ENCODE measurements at places on chromosomes 13 and 19.

- no peak for DNase-seq
These were observed 560.6 kb downstream of the TBC1D4 start for GRCh38 chr13:74921326-74921725.

DNA sequence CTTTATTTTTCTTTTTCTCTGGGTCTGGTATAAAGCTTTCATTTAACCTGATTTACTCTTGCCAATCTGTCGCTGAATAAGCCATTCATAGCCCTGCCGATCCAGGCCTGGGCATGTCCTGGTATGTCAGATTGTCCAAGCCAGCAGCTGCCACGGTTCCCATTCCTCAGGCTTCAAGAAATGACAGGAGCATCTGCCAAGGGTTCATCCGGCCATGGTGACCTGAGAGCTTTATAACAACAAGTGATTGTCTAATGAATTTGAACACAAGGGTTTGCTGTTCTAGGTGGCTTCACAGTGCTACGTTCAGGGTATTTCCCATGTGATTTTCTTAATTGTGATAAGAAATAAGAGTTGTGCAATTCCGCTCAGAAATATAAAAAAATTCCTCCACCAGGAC, 20.0 kb downstream of the PNMA8A start:
- DNase-seq = no peak

DNA sequence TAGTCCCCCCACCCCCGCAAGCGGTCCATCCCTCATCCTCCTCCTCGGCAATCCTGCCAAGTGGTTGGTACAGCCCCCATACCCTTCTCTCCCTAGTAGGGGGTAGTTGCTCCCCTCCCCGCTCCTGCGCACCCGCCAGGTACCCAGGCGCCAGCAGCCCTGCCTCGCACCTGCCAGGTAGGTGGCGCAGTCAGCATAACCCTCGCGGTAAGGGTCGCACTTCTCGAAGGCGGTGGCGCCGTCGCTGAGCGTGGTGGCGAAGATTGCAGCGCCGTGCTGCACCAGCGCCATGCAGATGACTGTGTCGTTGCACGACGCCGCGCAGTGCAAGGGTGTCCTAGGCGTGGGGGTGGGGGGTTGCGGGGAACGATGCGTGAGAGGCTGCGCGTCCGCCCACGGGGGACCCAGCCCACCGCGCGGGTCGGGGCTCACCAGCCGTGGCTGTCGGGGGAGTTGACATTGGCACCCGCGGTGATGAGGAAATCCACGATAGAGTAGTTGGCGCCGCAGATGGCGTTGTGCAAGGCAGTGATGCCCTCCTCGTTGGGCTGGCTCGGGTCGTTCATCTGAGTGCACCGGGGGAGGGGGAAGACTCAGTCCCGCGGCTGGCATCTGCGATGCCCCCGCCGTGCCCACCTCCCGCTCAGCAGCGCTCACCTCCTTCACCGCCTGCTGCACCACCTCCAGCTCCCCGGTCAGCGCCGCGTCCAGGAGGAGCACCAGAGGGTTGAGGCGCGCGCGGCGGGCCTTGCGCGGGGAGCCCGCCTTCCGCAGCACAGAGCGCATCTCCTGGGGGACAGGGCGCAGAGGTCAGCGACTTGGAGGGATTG, 15.2 kb upstream of the ERCC2 start:
- no peak for DNase-seq

GRCh38 chr13:48645845-48646244, 7.9 kb upstream of the CYSLTR2 start:
- no peak for DNase-seq

DNA sequence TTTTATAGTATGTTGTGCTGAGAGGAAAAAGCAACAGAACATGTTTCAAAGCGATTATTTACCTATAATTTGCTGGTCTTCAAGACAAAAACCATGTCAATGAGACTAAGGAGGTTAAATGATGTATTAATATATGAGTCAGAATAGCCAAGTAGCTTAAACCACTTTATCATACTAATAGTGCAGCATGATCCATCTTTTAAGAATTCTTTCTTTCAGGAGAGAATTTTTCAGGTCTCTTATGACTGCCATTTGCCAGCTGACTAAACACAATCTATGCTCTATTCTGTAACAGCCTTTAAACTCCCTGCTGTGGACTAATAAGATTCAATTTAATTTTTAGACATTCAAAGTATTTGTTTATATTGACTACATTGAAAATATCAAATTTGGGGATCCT, 93.7 kb downstream of the TRPC4 start:
- DNase-seq = no peak

DNA sequence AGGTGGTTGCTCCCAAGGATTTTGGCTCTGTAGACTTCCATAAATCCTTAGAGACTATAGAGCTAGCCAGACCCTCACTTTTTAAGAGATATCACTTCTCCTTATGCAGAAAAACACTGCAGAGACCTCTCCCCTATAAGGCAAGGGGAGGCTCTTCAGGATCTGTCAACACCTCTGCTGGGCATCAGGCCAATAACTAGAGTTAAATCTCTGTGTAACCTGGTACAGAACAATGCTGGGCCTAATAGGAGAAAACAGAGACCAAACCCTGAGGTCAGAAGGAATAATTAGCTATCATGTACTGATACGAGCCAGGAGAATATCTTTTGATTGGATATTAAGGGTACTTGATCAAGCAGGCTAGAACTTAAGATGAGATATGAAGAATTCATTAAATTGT, 358.5 kb downstream of the TBC1D4 start:
- DNase-seq = no peak

GRCh38 chr19:33248104-33248503, 22.5 kb upstream of the SLC7A10 start:
- no peak for DNase-seq

DNA sequence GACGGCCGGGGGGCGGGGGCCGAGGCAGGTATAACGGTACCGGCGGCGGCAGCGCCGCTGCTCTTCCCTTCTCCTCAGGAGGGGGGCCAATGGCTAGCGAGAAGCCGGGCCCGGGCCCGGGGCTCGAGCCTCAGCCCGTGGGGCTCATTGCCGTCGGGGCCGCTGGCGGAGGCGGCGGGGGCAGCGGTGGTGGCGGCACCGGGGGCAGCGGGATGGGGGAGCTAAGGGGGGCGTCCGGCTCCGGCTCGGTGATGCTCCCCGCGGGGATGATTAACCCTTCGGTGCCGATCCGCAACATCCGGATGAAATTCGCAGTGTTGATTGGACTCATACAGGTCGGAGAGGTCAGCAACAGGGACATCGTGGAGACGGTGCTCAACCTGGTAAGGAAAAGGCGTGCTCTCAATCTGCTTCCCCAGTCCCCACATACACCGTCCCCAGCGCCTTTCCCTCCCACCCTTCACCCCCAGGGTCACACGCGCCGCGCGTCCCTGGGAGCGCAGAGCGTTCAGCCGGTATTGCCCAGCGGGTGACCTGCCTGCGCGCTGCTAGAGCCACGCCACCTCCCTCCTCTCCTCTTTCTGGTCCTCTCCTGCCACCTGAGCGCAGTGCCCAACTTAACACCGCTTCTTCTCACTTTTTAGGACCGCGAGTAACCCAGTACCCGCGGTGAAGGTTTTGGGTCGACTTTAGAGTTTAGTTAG, 814 bp downstream of the NBEA start:
- DNase-seq = peak; percentile 10

DNA sequence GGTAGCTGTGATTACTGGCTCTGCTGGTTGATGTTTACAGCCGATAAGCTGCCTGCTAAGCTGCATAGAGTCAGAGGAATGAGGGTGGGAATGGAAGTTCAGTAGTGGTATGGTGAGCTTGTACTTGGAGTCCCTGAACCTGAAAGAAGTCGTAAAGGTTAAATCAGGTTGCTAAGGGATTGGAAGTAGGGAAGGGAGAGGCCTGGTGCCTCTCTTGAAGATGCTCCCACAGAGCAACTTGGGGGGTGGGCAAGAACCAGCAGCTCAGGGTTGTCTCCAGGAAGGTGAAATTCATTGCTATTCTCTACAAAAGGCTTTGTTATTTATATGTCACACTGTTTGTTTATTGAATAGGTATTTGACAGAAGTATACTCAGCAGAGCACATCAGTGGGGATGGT, 73.8 kb upstream of the OLFM4 start:
- no peak for DNase-seq

DNA sequence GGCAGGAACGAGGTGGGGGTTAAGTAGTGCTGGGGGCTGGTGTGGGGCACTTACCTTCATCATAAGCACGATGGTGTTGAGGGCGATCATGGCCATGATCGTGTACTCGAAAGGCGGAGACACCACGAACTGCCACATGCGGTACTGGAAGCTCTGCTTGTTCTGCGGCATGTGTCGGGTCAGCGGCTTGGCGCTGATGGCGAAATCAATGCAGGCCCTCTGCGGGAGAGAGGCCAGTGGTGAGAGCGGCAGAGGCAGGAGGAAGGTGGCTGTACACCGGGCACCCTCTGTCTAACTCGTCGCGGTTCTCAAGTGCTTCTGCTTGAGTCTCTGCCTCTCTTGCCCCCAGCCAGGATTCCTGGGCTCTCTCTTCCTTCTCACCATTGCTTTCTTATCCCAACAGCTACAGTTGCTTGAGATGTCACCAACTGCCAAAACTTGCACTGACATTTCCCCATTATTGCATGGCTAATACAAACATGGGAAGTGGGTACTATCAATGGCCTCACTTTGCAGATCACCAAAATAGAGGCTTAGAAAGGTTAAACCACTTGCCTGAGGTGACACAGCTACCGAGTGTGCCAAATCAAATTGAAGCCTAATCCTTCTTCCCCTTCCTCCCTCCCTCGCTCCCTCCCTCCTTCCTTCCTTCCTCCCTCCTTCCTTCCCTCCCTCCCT, 105.0 kb downstream of the IER2 start:
- no peak for DNase-seq

DNA sequence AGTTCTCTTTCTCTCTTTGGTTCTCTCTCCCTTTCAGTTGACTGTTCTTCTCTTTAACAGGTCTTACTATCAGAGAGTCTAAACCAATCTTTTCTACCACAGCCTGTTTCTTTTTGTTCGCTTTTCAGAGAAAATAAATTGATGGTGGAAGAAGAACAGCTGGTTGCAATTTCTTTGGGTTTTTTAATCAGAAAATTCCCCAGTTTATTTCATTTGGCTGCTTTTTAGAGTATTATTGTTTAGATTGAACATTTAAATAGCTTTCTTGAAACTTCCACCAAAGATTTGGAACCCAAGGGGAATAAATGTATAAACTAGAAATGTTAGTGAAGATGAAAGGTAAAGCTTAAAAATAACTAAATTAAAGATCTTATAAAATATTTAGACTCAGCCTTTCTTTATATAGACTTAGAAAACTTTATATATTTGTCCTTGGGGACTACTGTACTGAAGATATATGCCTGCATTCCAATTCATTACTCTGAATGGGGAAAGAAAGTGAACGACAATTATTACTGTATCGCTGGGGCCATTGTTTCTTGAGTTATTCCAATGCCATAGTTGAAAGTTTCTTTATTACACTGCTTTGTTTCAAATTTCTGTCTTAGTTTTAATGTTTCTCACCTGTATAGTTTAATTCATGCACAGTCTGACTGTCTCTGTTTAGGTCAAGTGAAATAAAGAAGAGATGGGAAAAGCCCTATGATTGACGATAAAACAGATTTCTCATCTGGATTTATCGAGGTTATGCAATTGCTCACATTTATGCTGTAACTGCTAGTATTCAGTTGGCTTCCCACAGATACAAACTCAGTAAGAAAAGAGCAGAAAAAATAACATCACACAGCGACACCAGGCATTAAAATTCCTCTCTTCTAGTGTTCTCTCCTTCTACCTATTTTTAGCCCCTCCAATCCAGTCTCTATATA, 169.4 kb upstream of the CSNK1A1L start:
- no peak for DNase-seq

DNA sequence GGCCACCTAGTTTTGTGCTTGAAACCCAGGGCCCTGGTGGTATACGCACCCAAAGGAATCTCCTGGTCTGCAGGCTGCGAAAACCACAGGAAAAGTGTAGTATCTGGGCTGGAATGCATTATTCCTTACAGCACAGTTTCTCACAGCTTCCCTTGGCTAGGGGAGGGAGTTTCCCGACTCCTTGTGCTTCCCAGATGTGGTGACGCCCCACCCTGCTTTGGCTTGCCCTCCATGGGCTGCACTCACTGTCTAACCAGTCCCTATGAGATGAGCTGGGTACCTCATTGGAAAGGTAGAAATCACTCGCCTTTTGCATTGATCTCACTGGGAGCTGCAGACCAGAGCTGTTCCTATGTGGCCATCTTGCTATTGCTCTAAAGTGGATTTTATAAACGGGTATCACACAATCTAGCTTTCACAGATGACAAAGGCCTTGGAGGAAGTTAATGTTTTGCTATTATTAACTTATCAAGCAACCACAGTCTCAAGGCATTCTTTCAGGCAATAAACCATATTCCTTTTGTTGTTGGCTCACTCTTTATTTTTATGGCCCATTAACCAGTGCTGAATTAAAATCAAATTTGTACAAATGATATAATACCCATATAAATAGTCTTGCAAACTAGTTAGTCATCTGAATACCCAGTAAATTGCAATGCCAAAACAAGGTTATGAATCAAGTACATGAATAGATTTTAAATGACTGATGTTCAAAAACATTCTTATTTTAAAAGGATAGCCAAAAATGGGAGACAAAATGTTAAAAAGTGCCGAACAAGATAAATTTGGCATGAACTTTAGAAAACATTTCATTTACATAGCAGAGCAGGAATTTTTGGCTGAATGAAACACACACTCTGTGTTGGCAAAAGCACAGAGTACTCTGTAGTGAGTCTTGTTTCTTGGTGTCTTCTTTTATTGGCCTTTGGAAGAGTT, 475.4 kb upstream of the ARGLU1 start:
- no peak for DNase-seq

GRCh38 chr13:44555207-44555606, 20.9 kb downstream of the TSC22D1 start:
- no peak for DNase-seq

GRCh38 chr13:28631801-28632200, 27.1 kb upstream of the POMP start:
- DNase-seq = no peak

- DNase-seq = no peak
These were observed 6.9 kb downstream of the PIBF1 start for GRCh38 chr13:72788831-72789230.

DNA sequence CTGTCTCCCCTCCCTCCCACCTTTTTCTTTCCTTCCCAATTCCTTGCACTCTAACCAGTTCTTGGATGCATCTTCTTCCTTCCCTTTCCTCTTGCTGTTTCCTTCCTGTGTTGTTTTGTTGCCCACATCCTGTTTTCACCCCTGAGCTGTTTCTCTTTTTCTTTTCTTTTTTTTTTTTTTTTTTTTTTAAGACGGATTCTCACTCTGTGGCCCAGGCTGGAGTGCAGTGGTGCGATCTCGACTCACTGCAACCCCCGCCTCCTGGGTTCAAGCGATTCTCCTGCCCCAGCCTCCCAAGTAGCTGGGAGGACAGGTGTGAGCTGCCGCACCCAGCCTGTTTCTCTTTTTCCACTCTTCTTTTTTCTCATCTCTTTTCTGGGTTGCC, 6.9 kb downstream of the MYADM start:
- DNase-seq = no peak

- DNase-seq = peak; percentile 2
These were observed 320.1 kb downstream of the MTUS2 start for GRCh38 chr13:29140277-29140676.

GRCh38 chr19:28680111-28680510, 532.8 kb downstream of the UQCRFS1 start:
- no peak for DNase-seq

Measured in Caki2 (cell line).